ENCODE measurements at places on chromosomes 6 and 20.

DNA sequence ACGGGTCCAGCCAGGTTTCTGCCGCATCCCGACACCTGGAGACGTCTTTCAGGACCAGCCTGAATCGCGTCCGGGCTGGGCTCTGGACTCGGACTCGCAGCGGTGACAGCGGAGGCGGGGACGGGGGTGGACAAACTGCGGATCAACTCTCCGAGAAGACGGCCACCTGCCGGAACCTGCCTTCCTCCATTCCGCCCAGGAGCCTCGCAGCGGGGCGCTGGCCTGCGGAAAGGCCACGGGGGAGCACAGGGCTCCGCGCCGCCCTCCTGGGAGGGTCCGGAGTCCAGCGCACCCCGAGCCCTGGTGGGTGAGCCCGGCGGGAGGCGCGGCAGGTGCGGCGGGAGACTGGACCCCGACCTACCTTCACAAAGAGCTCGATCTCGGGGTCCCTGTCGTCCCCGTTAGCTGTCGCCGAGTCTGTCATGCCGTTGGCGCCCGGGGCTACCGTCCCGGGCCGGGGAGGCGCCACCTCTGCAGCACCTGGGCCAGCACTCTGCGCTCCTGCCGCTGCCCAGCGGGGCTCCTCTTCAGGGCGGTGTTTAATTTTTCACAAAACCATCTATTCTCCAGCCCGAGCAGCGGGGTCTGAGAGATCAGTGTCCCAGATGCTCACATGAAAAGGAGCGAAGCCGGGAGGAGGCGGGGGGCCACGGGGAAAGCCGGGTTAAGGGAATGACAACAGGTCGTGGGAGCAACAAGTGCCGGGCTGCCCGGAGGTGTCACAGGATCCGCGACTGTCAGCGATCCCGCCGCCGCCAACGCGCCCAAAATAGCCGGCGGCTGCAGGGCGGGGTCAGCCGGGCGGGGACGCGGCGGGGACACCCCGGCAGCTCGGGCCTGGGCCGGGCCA, at the start of gene CLIC5:
Gene CLIC5, minus strand, starts transcription at position 742 of the 850 bp plus-strand sequence. Its CDS starts 318 bp downstream, at position 424.
- peak; percentile 30 for DNase-seq

- DNase-seq = no peak
These were observed 104.5 kb downstream of the DHX35 start for GRCh38 chr20:39066471-39067242.

DNA sequence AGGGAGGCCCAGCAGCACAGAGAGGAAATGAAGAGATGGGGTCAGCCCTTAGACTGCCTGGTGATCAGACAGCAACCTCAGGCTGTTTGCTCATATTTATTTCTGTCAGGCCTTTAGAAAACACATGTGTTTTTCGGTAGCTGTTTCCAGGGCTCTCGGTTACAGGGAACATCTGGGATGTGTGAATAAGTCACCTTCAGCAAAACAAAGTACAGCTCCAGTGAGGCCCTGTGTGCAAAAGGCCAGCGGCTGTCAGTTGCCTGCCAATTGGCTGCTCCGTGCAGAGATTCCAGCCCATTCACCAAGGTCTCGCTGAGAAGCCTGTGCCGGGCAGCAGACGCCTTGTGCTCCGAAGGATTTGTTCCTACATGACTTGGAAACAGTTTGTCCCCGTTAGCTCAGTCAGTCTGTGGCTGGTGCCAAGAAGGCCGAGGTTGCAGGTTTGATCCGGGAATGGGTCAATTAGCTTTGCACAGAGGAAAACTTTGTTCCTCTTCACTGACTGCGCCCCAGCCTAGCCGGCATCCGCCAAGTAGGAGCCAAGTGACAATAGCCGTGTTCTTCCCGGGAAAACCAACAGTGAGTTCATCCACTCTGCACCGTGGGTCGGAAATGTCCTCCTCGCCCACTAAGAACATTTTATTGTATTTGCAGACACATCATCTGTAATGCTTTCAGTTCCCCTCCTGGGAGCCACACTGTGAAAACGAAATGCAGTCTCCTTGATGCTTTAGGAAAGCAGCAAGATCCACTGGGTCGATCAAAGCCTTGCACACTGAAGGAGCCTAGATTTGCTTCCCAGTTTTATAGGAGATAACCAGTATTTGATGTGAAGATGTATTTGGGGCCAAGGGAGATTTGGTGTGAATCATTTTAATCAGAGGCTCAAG, 315.4 kb upstream of the CDYL start:
- no peak for DNase-seq

- DNase-seq = no peak
These were observed 11.4 kb upstream of the KIF25 start for GRCh38 chr6:167985911-167986595.

- DNase-seq = no peak
These were observed 36.2 kb upstream of the E2F3 start for GRCh38 chr6:20365456-20365855.

- no peak for DNase-seq
These were observed 224.4 kb upstream of the PMEPA1 start for GRCh38 chr20:57934007-57934805.

- no peak for DNase-seq
These were observed 152.3 kb upstream of the JAG1 start for GRCh38 chr20:10826111-10826510.

DNA sequence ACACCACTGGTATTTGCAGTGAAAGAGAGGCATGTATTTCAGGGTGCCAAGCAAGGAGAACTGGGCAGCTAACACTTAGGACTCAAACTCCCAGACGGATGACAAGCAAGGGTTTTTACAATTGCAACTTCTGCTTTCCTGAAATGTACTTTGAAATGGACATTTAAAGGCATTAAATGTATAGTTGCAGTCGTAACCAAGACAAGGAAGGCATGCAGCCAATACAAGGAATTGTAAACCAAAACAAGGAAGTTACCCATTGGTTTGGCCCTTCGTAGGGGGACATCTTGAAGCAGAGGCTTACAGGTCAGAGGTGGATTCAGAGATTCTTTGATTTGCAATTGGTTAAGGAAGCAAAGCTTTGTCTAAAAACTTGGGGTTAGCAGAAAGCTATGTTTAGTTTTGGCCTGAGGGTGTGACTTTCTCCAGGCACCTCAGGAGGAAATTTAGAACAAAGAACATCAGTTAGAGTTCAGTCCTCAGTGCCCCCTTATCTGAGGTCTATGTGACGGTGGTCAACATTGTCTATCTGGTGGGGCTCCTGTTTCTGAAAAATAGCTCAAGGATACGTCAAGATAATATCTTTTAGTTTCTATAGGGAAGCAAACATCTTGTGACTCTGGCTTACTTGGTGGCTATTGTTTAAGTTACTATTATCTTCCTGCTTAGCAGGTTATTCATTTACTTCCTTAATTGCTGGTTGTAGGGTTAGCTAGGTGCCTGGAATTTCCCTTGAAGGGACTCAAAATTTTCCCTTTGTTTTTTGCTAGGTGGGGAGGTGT, 266.0 kb downstream of the CD83 start:
- no peak for DNase-seq

GRCh38 chr6:87199787-87200186, 44.4 kb downstream of the ZNF292 start:
- no peak for DNase-seq

DNA sequence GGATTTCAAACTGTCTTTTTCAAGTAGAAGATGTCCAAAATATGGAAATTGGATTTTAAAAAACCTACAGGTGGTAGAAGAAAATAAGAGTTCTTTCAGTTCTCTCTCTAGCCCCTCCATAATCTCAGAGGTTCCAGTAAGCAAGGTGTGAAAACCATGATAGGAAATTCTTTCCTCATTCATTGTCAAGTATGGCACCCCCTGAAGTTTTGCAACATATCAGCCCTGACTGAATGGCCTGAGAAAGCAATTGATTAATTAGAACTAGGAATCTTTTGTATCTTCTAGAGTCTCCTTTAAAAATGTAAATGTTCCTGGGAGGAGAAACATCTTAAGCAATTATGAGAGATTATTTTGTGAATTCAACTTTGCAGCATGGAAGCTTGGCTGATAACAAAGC, 198.7 kb upstream of the STXBP5 start:
- DNase-seq = no peak

GRCh38 chr6:4023240-4023639, 55.7 kb downstream of the FAM217A start:
- no peak for DNase-seq

DNA sequence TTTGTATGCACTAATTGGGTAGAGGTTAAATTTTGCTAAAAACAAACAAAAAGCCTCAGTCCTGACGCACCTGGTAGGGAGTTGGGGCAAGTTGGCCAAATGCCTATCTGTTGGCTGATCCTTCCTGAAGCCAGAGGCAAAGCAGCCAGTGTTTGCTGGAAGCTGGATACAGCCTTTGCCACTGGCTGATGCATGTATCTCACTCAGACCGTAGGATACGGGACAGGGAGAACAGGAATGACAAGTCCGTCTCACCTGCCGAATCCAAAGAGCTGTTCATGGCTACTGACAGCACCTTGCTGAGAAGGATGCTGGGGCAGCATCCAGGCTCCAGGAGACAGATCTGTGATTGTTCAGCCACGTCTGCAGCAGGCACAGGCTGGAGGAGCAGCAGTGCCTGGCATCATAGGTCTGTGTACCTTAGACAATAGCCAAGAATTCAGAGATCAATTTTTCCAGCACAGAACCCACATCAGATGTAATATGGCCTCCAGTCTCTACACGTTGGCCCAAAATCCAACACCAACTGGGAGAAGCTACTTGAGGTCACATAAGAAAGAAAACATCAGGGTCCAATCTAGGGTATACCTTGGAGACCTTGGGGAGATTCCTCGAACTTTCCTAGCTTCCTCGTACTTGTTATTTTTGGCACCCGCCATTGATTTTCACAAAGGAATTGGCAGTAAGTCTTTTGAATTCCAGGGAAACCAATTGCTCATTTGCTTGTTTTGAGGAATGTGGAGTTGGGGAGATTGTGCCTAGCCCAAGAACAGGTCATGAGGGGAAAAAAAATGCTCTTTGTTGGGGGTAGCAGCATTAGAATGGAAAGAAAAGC, 108.5 kb upstream of the ARMC2 start:
- peak; percentile 82 for DNase-seq

- DNase-seq = no peak
These were observed 240.4 kb downstream of the OGFRL1 start for GRCh38 chr6:71529026-71529425.

GRCh38 chr6:37187321-37188022, 17.5 kb downstream of the PIM1 start:
- DNase-seq = no peak

- DNase-seq = no peak
These were observed 165.8 kb upstream of the SYNDIG1 start for GRCh38 chr20:24303393-24304170.

GRCh38 chr6:73258721-73259120, 4.3 kb downstream of the KHDC1 start:
- no peak for DNase-seq

GRCh38 chr6:33989016-33989854, 156.7 kb downstream of the GRM4 start:
- DNase-seq = no peak

GRCh38 chr6:134261766-134262165, 56.1 kb downstream of the SGK1 start:
- no peak for DNase-seq

- DNase-seq = no peak
These were observed 198.8 kb downstream of the ATXN1 start for GRCh38 chr6:16562498-16562897.

DNA sequence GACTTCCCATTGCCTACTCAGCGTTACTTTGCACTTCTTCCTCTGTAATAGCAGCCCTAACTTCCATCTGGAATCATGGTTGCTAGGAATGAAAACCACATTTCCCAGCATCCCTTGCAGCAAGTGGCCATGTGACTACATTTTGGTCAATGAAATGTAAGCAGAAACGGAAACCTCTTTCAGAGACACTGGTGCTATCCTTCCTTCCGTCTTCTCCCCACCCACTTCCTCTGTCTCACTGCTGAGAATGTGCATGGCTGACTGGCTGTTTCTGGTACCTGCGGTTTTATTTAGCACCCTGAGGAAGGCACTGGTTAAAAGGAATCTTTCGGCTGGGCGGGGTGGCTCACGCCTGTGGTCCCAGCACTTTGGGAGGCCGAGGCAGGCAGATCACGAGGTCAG, 107.4 kb downstream of the SCML4 start:
- DNase-seq = peak; percentile 65

DNA sequence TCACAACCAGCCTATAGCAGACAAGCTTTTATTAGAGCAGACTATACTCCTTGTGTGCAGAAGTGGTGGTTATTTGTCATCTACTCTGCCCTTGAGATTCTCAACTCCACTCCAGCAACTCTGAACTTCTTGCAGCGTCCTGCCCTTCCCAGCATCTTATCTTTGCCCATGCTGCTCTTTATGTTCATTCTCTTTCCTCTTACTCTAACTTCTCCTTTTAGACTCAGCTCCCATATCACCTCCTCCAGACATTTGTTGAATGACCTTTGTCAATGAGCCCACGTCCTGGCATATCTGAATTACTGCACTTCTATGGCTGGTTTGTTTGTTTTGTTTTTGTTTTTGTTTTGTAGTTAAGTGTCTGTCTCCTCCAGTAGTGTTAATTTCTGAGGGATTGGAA, 81.2 kb downstream of the KCNQ5 start:
- no peak for DNase-seq

DNA sequence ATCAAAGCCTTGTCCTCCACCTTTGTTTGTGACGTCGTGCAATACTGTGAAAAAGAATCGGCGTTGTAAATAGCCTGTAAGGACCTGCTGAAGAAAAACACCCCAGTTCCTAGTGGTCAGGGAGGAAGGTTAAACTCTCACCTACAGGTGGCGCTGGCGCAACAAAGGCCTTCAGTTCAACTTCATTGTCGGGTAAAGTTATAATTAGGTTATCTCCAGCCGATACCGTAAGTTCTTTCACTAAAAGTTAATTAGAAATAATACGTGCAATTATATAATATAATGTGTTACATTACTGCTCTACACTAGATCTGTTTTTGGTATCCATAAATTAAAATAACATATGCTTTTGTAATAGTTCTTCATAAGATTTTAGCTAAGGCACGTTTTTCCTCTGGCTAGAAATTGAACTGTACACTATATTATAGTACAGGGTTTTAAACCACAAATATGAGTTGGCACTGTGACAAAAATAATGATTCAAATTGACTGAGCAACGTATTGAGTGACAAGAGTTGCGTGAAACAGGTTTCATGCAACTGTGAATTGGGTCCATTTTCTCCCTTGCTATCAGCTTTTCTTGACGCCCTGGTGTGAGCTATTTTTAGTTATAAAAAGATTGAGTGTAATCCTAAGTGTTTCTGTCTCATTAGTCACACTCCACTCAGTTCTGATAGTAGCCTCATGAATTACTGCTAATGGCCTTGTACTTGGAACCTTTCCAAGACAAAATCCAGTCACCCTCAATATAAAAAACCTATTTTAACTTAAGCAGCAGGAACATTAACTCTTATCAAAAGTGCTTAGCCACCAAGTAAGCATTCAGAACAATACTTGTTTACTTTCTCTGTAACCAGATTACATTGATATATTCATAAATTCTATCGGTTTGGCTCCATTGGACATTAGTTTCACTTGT, 62.3 kb downstream of the KIAA0319 start:
- DNase-seq = peak; percentile 18

- no peak for DNase-seq
These were observed 17.8 kb upstream of the BTN1A1 start for GRCh38 chr6:26482338-26482737.
